ENCODE measurements at places on chromosomes 5 and 9. TPM values are rescaled to one million over a fixed set of nuclear protein-coding genes. Genes with fewer than 3 reads are reported as not detected.

GRCh38 chr9:20242510-20243189 is 379.6 kb downstream of the MLLT3 start:
- DNase-seq, result no peak

- DNase-seq, result no peak
Measured at GRCh38 chr9:76342858-76343257, 51.4 kb downstream of the RFK start.

GRCh38 chr9:38682713-38683112 is 37.2 kb downstream of the FAM240B start:
- DNase-seq, result peak; percentile 19

DNA sequence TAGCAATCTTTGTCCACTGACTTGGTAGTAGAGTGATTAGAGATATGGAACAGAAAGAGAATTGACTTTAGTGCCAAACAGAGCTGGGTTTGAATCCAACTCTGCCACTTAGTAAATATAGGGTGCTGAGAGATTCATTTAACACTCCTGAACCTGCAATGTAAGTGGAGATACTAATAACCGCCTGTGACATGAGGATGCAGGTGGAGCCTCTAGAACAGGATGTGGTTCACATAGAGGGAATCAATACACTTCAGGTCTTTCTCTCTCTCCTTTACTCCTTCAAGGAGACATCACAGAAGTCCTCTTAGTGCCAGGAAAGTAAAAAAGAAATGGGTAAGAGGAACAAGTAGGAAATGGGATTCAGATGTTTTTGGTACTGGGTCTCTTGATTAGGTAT is 49.8 kb downstream of the TRPM3 start:
- no peak for DNase-seq

DNA sequence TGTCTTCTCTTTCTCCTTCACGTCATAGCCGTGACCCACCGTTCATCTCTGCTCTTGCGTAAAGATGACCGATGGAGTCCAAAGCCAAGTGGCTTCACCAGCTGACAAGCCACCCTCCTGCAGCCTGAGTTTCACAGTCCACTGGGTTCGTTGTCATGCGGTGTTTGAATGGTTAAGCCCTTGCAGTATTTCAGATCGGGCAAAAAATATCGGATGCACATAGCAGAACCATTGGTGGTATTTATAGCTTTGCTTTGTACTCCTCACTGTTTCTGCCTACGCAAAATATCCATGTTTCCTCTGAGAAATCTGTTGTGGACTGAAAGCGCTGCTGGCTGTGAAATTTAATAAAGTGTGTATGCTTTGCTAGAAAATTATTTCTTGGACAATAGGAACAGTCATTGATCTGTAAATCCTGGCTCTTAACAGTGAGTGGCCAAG is 34.5 kb upstream of the NCS1 start:
- DNase-seq, result no peak

Gene ZDHHC11
- total RNA-seq, result 1.6 TPM

Gene LCN15
- total RNA-seq, result not detected

Gene TSSK1B
- not detected for total RNA-seq
